ENCODE measurements at places on chromosomes 5 and 9.

- peak; percentile 41 for DNase-seq
Observed at GRCh38 chr5:170681013-170681433, 102.5 kb upstream of the GABRP start.

DNA sequence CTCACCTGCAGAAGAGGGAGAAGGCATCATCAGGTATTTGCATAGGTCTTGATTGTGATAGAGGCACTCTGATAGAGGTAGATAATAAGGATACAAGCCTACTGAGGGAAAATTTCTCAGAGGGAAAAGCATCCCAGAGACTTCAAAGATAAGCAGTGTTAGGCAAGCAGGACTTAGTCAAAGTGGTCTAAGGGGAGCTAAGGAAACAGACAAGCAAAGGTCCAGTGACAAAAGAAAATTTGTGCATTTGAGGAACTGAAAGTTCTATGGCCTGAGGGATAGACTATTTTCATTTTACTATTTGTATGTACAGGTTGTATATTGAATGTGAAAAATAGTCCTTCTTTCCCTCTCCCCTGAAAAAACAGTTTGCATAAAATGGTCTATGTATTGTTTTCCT, 27.4 kb downstream of the OXCT1 start:
- no peak for DNase-seq

- DNase-seq = no peak
Observed at GRCh38 chr9:34555002-34555348, 32.2 kb upstream of the ENHO start.

DNA sequence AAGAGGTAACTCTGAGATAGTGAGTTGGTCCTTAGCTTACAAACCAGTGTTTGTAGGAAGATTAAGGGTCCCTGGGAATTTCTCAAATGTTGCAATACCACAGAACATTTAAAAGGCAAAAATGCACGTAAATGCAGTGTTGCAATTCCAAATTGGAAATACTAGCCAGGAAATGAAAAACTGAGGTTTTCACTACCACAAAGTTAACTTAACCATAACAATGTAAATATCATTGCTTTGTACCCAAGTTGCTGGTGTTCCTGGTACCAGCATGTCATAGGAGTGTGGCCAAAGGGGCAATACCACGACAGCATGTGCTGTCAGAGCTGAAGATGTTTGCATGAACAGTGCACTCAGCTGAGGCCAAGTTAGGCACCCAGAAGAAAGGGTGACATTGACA, 382.9 kb downstream of the GLIS3 start:
- DNase-seq = no peak

DNA sequence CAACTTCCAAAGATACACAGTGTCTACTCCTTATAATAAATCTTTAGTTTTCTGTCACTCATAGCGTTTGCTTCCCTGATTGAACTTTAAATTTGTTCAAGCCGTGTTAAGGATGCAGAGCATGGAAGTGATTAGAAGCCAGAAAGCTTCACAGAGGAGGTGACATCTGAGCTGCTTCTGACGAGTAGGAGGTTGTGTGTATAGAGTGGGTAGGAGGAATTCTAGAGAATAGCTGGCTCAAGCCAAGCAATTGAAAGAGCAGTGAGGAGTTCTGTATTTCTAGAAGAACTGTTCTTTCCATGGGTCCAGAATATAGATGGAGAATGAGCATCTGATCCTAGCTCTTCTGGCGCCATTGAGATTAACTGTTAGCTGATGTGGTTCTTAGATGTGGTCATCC, 6.0 kb downstream of the NUDT2 start:
- DNase-seq = no peak

- DNase-seq = no peak
Observed at GRCh38 chr5:164319161-164319560, 813.7 kb downstream of the MAT2B start.

GRCh38 chr9:70352356-70352755, 62.1 kb downstream of the KLF9 start:
- no peak for DNase-seq

DNA sequence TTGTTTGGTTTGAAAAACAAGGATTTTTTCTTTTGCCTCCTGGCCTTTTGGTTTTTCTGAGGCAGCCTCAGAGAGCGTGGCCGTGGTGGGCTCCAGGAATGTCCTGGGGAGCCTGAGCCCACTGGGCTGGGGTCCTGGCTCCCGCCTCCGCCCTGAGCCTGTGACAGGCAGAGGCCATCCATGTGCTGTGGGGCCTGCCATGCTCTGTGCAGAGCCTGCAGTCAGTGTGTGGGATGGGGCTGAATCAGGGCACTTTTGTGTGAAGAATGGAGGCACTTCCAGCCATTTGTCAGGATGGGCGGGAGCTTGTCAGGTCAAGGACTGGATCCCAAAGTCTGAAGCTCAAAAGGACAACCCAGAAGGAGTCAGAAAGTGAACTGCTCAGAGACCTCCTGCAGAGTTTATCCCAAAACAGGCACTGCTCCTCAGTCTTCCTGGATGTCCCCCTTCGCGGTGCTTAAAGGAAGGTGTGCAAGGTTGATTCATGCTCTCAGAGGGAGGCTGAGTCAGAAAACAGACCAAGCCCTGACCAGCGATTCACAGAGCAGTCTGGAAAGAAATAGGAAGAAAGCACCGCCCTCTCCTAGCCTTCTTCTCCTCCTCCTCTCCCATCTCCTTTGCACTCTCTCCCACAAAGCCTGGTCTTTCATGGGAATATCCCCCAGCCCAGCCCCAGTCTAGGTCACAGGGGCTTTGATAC, 53.2 kb downstream of the MVB12B start:
- no peak for DNase-seq

GRCh38 chr9:133786371-133786753, 48.2 kb upstream of the SARDH start:
- DNase-seq = no peak

GRCh38 chr5:133354323-133355185, 257.8 kb downstream of the FSTL4 start:
- DNase-seq = no peak

GRCh38 chr9:6153425-6153824, 62.2 kb upstream of the IL33 start:
- no peak for DNase-seq

GRCh38 chr9:4815381-4815956, 22.7 kb downstream of the RCL1 start:
- DNase-seq = no peak

DNA sequence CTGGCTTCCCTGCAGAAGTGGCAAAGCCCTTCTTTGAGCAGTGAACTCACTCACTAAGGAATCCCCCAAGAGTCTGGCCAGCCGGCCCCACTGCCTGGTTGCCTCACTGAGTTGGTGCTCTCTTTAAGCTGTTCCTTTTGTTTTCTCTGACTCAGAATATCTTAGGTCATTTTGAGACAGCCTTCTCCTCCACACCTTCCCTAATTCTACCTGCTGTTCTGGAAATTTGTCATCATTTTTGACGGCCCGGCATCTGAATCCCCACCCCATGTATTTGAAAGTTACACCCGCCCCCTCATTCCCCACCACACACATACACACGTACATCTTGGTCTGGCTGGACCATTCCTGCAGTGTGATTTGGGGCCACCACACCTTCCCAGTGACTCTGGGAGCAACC, 41.8 kb downstream of the FGF1 start:
- no peak for DNase-seq

GRCh38 chr5:66923457-66923856, 273.1 kb downstream of the CD180 start:
- no peak for DNase-seq

DNA sequence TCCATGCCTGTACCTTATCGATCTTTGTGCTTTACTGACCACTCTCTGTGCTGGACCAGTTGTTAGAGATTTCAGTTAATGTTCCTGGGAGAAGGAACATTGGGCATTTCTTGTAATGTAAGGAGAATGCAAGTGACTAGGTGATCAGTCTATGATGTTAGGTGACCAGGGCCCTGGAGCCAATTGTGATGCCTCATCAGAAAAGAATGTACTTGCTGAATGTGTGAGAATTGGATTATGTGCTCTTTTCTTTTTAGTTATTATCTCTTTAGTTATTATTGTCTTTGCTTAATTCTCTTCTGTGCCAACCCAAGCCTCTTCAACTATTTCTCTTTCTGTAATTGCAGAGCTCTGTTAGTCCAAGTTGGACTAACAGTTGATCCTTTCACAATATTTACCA, 92.9 kb downstream of the LRRC70 start:
- no peak for DNase-seq

- no peak for DNase-seq
Observed at GRCh38 chr5:81794226-81794625, 43.3 kb upstream of the SSBP2 start.

DNA sequence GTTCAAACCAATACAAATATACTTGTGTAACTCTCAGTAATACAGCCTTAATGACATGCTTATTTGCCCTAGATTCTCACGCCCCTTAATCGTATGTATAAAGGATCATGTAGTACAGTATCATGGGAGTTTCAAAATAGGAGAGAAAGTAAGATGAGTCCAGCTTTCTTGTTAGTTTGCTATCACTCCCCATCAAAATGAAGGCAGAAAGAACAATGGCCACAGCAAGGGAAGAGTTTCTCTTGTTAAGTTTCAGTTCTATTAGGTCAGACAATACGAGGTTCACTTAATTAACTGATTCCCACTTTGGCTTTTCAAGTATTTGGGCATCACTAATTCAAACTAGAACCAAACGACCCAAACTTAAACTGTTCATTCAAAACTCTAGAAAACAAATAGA, 55.4 kb downstream of the CDC14B start:
- DNase-seq = no peak

DNA sequence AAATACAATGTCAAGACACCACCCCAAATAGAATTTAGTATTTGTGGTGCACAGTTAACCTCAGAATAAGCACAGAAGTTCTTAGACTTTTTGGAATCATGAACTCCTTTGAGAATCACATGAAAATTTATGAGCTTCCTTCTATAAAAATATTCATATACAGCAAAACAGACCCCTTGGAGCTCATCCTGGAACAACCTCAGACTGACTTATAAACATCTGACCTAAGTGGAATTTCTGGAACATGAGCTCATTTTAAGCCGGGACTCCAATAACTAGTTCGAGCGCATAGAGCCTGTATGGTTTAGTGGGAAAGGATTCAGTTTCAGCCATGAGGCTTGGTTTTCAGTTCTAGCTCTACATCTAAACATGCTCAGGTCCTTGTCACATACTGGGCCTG, 192.3 kb downstream of the DEPDC1B start:
- no peak for DNase-seq

DNA sequence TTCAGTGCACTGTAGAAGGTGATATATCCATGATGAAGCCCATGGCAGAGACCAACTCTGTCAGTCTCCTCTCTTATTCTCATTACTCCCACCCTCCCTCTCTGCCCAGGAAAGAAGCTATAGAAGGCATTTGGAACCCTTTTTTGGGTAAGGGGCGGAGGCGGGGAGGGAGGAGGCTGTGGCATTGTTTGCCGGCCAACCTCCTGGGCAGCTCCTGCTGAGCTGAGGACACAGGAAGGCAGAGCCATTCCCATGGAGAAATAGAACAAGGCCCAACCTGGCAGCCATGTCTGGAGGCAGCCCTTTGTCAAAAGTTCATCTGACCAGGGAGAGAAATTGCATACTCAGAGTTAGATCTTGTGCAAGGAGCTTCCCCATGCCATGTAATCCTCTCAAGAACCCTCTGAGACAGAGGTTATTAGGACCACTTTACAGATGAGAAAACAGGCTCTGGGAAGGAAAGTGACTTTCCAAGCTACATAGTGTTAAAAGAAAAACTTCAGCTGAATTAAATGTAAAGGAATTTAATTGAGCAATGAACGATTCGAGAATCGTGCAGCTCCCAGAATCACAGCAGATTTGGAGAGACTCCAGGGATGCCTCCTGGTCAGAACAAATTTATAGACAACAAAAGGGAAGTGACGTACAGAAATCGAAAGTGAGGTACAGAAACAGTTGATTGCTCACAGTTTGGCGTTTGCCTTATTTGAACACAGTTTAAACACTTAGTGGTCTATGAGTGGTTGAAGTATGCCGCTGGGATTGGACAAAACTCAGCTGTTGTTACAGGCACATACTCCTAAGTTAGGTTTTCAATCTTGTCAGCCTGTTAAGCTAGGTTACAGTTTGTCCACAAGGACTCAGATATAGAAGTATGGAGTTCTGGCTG, 158.6 kb downstream of the MELK start:
- DNase-seq = no peak

DNA sequence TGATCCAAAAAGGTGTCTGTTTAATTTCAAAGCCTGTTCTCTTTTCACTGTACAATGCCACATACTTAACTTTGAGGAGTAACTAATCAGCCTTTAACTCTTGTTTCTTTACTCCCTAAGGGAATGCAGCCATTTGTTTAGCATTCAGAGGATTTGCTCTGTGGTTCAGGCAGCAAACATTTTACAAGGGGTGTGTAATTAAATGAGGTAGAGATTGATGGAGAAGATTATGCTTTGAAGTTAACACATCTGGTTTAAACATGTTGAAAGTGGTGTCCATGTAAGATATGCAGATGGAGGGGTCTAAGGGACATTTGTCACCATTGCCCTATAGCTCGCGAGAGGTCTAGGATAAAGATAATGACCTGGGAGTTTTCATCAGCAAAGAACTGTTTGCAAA, 41.9 kb downstream of the TMEM215 start:
- DNase-seq = no peak

GRCh38 chr5:102627315-102627714, 127.8 kb upstream of the PAM start:
- DNase-seq = no peak

DNA sequence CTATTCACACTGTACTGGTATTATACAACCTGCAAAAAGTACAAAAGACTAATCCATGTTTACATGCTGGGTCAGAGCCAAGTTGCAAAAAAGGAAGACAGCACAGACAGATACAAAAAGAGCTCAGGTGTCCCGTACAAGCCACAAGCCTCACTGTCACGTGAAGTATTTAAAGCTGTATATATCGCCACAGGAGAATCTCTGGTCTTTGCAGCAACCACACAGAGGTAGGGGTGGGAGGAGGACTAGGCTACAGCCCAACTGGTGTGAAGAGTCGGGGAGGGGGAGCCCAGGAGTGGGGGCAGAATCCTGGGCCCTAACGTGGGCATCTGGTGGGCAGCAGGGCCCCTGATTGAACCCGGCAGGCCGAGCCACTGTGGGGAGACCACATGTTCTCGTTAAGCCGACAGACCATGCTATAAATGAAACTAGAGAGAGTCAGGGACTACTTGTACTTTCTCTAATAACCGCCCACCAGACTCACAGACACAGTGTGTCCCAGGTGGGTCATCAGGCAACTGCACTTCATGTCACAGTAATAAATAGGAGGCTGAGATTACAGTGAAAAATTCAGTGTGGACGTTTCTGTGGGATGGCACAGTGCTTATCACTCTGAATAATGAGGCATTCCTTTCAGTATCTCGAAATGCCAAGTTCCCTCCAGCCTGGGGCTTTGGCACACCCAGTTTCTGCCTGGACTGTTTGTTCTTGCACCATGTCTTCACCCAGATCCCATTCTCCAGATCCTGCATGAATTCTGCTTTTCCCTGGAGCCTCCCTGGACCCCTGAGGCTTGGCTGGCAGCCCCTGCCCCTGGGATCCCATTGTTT, 79.3 kb upstream of the SH3PXD2B start:
- no peak for DNase-seq

DNA sequence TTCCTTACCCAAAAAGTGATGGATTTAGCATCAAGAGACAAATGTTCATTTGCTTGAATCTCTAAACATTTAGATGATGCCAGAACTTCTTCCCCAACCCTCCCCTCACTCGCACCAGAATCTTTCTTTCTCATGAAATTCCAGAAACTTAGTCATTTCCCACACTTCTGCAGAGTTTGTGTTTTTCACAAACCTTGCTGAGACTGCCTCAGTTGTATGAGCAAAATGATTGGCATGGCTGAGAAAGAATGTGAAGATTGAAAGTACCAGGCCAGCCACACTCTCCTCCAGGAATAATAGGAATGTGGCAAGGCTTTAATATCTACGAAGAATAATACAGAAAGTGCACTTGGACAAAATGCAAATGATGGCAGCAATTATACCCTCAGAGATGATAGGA, 428.3 kb upstream of the CDH6 start:
- no peak for DNase-seq

GRCh38 chr9:73981405-73981804, 515.7 kb upstream of the RORB start:
- DNase-seq = no peak

Measured in activated T-cell treated with anti-CD3 and anti-CD28 coated beads for 48 hours (primary cell).